Daoy (cell line): ENCODE measurements at places on chromosomes 5 and 9. TPM values are rescaled to one million over a fixed set of nuclear protein-coding genes. Genes with fewer than 3 reads are reported as not detected.

Gene HAVCR2
- total RNA-seq, result 0.12 and 0.97 TPM in 2 replicates

Gene SUSD3
- 0.40 and 1.3 TPM in 2 replicates for total RNA-seq

Gene ERAP2
- 72.8 and 82.6 TPM in 2 replicates for total RNA-seq

DNA sequence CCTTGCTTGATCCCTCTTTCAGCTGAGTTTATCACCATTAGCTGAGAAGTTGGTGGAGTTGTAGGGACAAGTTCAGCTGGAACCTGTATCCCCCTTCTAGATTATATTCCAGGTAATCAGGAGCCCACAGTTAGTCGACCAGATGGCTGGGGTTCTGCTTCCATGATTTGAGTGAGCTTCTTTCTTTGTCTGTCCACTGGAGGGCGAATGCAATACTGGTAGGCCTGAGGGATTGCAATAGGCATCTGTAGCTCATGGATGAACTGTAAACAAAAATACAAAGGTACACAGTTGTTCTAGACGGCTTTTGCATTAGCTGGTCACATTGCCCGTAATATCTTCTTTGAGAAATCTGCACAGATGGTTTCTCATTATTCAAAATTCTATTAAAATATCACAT is 88.9 kb downstream of the PCSK5 start:
- DNase-seq, result no peak

DNA sequence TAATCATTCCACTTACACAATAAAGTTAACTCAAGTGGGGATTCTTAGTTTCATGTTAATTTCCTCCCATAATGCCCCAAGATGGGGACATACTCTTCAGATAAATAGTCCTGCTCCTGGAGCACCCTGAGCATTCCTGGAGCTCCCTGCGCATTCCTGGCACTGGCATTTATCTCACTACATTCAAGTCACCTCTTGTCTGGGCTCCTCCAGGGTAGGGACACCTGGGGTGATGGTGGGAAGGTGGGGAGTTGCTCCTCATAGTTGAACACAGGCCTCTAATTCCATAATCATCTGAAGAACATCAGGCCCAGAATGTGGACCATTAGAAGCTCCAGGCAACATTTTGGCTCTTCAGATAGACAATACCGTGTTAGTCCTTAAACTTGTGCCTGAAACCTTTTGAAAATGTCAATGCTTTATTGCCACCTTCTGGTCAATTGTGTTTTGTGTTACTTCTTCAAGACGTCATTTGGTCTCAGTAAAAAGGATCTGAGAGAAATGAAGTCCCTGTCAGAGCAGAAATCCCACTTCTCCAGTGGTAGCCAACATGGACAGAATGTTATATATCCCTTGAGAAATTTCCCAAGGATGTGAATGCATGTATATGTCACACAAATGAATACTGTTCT is 14.2 kb upstream of the AGGF1 start:
- DNase-seq, result peak; percentile 47

Gene ARID3C
- total RNA-seq, result not detected in 2 replicates

DNA sequence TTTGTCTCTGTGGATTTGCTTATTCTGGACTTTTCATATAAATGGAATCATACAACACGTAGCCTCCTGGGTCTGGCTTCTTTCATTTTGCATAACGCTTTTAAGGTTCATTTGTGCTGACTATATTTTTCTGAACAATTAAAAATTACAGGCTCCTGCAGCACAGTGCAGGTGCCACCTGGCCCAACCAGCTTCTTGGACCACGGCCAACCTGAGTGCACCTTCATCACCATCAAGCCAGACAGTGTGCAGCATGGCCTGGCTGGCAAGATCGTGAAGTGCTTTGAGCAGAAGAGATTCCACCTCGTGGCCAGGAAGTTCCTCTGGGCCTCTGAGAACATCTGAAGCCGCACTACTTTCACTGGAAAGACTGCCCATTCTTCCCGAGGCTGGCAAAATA is 53.5 kb upstream of the COL15A1 start:
- no peak for DNase-seq

- peak; percentile 94 for DNase-seq
Observed at GRCh38 chr5:178785999-178786398, 55.5 kb upstream of the ZNF354A start.

GRCh38 chr9:96050861-96051155 is 175.3 kb downstream of the ERCC6L2 start:
- DNase-seq, result no peak

Gene IFNA2
- total RNA-seq, result not detected in 2 replicates

DNA sequence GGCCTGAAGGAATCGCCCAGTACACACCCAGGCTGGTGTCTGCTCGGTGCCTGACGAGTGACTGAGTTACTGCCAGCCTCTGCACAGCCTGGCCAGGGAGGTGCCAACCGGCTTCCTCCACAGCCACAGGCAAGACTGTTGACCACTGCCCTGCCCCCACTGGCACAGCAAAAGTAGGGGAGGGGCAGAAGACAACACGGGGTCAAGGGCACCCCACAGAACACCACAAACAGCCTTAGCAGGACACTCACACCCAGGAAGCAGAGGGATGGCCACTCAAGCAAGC is 722 bp upstream of the LHX3 start:
- DNase-seq, result no peak

Gene PCDHA1
- total RNA-seq, result 0.42 and 1.2 TPM in 2 replicates

GRCh38 chr9:91360551-91361290 is 997 bp downstream of the AUH start:
- no peak for DNase-seq

Gene ENHO
- 0.24 and 1.9 TPM in 2 replicates for total RNA-seq

Gene RABEPK
- total RNA-seq, result 38.0 and 49.0 TPM in 2 replicates

Gene NUTM2G
- under 0.01 TPM in 1 of 2 replicates, not detected in the other for total RNA-seq

- DNase-seq, result no peak
Observed at GRCh38 chr5:170484847-170485615, 18.8 kb upstream of the KCNIP1 start.

DNA sequence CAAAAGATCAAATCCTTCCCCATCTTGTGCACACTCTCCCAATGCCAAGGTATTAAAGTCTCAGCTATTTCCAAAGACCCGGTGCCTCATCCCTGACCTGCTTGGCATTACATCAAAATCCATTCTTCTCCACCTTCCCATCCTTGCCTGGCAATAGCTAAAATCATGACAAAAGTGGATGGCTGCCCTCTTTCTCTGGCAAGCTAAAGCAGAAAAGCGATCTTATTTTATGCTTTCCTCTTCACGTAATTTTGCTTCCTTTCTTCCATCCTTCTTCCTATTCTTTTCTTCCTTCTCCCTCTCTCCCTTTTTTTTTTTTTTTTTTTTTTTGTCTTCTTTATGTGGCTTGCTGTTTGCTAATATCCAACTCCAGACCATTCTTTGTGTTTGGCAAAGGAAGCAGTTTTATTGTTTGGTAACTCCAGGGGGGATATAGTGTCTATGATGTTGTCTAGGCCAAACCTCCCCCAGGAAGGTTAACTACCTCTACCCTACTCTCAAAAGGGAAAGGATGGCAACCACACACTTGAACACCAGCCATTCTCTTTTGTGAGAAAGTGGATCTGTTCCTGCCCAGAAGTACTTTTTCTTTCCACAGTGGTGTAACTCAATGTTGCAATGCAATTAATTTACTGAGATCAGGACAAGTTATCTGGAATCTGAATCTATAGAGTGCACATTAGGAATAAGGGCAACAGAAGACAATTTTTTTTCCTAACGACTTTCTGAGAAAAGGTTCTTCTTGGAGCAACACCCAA is 120.9 kb upstream of the TMEM161B start:
- no peak for DNase-seq

GRCh38 chr5:153222936-153223335 is 267.5 kb upstream of the GRIA1 start:
- no peak for DNase-seq

Gene WNT8A
- not detected in 2 replicates for total RNA-seq

DNA sequence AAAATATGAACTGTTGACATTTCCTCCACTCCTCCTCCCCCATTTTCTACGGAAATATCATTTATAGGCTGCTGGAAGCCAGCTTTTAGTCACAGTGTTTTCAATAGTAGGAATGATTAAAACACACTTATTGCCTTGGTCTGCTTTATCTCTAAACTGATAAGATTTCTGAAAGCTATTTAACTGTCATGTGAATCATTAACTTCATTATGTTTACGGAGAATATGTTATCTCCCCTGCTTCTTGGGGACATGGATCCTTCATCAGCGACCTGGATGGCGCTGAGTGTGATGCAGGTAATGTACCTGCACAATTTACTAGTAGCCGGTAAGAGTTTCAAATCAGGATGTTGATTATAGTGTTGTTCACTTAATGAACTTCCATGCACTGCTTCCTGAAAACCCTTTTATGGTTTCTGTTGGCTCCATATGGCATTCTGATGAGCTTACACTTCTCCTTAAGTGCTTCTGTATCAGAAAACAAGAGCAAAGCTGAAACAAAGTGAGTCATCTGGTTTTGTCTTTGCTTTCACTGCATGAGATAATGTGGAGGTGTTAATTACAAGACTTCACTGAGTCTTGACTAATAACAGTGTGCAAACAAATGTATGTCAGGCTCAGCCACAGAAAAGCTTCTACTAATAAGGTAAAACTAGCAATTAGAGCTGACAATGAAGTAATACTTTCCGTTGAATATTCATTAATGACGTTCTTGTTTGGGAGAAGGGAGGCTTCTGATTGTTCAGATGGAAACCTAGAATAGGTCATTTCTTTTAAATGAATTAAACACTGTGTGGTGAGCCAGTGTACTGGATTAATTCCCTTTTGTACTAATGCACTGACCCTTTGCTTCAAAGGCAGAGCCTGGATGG is 162.4 kb upstream of the ZNF608 start:
- DNase-seq, result peak; percentile 69

Gene ANKRD18B
- 4.2 and 16.5 TPM in 2 replicates for total RNA-seq

Gene SLC34A1
- not detected in 2 replicates for total RNA-seq

DNA sequence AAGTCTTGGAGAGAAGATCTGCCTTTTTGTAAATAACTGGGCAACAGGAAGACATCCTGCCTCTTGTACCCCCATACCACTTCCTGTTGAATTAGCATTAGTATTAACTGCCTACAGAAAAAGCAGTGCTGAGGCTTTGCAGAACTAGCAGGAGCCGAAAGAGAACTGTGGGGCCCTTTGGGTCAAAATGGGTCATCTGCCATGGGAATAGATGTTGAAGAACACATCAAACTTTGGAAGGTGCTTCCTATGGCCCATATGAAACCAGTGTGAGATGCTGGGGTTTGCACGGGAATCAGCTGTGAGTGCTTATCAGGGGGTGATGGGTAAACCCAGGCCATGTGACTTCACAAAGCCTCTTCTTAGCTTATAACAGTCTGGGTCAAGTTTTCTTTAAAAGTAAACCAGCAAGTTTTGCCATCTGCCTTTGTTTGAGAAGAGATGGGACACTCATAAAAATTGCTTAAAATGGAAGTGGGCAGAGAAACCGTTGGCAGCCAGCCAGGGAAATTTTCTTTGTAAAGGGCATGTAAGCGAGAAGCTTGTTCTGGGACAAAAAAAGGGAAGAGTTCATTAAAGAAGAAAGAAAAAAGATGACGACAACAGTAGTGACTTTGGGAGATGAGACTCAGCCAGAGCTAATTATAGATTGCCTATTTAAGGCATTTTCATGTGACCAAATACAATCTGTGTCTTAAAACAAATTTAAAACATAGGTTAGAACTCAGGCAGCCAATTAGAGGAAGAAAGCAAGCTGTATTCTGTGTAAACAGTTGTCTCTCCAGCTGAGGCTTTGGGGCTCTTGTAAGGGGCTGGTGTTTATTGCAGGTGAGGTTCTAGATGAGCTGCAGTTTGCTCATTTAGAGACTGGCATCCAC is 4.4 kb downstream of the SLC25A25 start:
- DNase-seq, result peak; percentile 50

DNA sequence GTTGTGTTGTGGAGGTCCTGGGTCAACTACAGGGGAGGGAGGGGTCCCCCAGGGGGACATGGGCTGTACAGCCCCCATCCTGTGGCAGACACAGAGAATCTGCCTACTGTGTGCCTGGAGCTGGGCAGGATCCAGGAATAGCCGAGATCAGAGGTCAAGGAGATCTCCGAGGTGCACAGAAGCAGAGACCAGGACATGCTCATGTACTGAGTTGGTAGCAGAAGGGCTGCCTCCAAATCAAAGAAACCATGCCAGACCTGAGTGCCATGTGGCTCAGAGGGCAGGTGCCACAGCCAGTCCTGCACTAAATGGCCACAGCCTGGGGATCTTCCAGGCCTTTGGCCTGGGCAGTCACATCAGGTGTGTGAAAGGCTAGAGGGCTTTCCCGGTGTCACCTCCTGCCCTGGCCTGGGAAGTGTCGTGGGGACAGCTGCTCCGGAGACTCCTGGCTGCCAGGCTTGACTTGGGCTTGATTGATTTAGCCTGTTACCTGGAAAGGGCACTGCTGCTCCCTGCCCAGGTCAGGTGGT is 27.8 kb downstream of the GSN start:
- DNase-seq, result no peak

GRCh38 chr5:132637241-132637640 is 20.7 kb upstream of the IL13 start:
- DNase-seq, result no peak

Gene ZNF189
- total RNA-seq, result 11.7 and 15.2 TPM in 2 replicates

Gene TAF11L9
- total RNA-seq, result not detected in 2 replicates

Gene DAPK1
- total RNA-seq, result 23.9 and 31.3 TPM in 2 replicates

Gene SPATA31D4
- total RNA-seq, result not detected in 2 replicates

GRCh38 chr9:71263451-71263850 is 142.0 kb upstream of the TRPM3 start:
- no peak for DNase-seq

DNA sequence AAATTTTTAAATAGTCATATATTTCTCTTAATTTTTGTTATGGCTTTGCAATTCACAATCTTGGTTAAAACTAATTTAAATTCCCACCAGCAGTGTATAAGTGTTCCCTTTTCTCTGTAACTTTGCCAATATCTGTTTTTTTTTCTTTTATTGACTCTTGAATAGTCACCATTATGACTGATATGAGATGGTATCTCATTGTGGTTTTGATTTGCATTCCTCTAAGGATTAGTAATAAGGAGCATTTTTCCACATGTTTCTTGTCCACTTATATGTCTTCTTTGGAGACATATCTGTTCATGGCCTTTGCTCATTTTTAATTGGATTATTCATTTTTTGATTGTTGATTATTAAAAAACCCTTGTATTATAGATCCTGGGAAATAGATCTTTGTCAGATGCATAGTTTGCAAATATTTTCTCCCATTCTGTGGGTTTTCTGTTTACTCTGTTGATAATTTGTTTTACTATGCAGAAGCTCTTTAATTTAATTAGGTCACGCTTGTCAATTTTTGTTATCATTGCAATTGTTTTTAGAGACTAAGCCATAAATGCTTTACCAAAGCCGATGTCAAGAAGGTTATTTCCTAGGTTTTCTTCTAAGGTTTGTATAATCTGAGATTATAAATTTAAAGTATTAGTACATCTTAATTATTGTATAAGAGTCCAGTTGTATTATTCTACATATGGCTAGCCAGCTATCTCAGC is 610.9 kb downstream of the CHSY3 start:
- DNase-seq, result peak; percentile 4

Gene STKLD1
- 0.17 and 1.6 TPM in 2 replicates for total RNA-seq

GRCh38 chr5:124627815-124628595 is 118.4 kb downstream of the ZNF608 start:
- DNase-seq, result peak; percentile 29
